ENCODE measurements at places on chromosomes 16 and 17.

DNA sequence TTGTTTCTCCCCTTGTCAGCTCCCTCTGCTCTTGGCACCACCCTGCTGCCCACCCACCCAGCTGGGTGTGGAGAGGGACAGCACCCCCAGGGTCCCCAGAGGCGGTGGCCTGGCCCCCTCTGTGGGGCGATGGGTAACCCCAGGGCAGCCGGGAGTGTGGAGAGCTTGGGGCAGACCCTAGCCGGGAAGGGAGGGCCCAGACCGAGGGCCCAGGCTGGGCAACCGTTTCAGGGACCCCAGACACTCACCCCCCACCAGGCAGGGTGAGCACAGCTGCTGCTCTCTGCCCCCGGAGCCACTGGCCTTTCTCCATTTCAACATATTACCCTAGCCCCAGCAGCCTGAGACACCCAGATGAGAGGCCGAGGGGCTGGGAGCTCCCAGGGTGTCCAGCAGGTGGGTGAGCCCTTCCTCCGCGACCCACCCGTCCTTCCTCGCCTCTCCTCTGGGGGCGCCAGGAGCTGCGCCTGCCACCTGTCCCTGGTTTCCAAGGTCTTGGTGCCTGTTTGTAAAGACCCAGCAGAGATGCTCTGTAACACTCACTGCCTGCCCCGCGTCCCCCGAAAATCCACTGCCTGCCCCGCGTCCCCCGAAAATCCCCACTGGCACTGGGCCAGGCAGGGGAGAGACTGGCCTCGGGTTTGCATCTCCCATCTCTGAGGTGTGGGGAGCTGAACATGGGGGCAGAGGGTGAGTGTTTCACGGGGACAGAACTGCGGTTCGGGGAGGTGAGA lies 45.4 kb downstream of the BAHCC1 start:
- DNase-seq: no peak

- DNase-seq: peak; percentile 46
These were observed 25.9 kb downstream of the AP2B1 start for GRCh38 chr17:35612924-35613521.

- DNase-seq: peak; percentile 64
These were observed 1.2 kb downstream of the OR1F1 start for GRCh38 chr16:3188925-3189825.

- no peak for DNase-seq
These were observed 4.8 kb upstream of the LPO start for GRCh38 chr17:58233543-58233942.

GRCh38 chr17:76111956-76112355 lies 8.4 kb upstream of the EXOC7 start:
- DNase-seq: peak; percentile 68

GRCh38 chr17:80825471-80826345 lies 165.9 kb upstream of the CHMP6 start:
- DNase-seq: no peak

- no peak for DNase-seq
These were observed 1550.3 kb downstream of the CDH8 start for GRCh38 chr16:60485872-60486489.

DNA sequence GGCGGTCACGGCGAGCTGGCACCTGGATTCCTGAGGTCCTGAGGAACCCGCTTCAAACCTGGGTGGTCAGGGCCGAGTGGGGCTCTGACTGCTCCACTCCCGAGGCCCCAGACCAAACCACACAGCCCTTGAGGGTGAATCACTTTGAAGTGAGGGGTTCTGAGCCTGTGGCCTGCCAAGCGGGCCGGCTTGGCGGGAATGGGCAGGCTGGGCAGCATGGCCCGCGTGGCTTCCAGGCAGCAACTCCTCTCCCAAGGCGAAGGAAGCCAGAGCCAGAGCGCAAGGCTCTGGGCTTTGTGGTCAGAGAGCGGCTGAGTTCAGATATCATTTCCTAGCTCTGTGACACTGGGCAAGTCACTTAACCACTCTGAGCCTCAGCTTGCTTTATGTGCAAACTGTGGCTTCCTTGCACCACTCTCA lies 42.7 kb downstream of the CMIP start:
- no peak for DNase-seq

DNA sequence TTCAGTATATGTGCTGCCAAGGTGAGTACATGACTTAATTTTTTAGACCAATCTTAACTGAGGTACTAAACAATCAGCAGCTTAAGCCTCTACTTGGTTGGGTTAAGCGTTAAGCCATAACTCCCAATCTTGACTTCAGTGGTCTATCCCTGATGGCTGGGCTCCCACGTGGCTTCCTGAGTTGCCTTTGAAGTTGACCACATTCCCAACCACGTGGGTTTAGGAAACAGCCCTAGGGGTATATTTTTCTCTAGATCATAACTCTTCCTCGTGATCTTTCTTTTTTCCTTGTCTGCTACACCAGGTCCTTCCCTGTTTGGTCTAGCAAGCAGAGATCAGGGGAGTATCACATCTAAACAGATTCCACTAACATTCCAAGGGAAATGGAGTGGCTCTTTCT lies 20.1 kb upstream of the PIRT start:
- DNase-seq: no peak

DNA sequence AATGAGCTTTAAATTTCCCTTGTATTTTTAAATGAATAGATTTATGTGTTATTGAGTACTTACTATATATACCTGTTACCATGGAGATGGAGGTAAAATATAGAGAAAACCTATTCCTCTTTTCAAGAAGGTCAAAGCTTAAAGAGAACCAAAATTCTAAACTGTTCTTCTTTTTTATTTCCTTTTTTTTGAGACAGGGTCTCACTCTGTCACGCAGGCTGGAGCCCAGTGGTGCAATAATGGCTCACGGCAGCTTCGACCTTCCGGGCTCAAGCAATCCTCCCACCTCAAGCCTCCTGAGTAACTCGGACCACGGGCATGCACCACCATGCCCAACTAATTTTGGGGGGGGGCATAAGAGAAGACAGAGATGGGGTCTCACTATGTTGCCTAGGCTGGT lies 25.0 kb upstream of the TMEM97 start:
- DNase-seq: no peak

GRCh38 chr16:1908184-1908583 lies 10.0 kb downstream of the HS3ST6 start:
- DNase-seq: no peak

GRCh38 chr17:28405632-28406472 lies at the start of gene SLC46A1:
Gene SLC46A1, minus strand, starts transcription at chr17:28406212. Its CDS starts 98 bp downstream, at chr17:28406114.
- no peak for DNase-seq

GRCh38 chr16:55042556-55043432 lies 112.1 kb downstream of the IRX5 start:
- DNase-seq: no peak

DNA sequence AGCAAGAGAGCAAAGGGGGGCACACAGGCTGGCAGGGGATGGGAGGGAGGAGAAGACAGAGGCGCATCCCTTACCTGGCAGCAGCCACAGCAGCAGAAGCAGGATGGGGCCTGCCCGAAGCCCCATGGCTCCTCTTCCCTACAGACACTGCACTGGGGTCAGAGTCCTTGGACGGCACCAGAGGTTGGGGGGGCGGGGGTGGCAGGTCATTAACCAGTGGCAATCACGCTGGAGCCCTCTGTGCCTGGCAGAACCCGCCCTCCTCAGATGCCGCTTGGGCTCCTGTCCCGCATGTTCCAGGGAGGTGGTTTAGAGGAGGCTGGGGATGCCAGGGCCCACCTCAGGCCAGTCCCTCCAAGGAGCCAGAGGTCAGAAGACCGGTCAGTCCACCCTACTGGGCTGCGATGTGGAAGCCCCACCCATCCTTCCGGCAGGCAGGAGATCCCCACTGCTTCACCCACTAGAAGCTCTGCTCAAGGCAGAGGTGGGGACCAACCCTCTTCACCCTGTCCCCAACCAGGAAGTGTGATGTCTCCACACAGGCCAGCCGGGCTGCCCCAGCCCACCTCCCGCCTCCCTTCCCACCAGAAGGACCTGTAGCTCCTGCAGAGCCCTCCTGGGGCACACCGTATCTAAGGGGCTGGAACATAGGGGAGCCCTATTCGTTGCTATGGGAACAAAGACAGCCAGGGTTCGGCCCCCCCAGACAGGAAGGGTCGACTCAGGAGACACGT lies 11.7 kb downstream of the ZG16B start:
- no peak for DNase-seq

DNA sequence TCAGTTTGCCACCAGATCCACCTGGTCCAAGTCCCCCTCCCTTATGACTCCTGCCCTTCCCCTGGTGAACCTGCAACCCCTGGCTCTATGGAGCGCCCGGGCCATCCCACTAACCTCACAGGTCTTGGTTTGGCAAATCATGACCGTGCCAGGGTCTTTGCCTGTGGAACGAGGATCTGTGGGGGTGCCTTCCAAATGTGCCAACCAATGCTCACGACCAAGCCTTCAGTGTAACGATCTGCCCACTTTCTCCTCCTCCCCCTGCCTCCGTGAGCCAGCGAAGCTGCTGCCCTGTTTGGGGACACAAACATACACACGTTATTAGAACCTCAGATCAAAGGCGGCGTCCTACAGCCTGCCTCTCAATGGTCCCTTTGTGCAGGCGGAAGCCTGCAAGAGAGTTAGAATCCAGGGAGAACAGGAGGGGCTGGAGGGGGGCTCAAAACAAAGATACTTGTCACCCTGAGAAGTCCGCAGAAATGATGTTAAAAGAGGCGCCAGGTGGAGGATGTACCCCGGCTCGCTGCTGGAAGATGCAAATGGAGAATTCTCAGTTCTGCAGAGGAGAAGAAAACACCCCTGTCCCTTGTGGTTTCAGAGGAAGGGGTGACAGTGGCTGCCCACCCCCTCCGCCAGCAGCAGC lies 9.0 kb upstream of the NKD1 start:
- DNase-seq: no peak

GRCh38 chr17:63652106-63652505 lies 29.9 kb downstream of the MAP3K3 start:
- no peak for DNase-seq

DNA sequence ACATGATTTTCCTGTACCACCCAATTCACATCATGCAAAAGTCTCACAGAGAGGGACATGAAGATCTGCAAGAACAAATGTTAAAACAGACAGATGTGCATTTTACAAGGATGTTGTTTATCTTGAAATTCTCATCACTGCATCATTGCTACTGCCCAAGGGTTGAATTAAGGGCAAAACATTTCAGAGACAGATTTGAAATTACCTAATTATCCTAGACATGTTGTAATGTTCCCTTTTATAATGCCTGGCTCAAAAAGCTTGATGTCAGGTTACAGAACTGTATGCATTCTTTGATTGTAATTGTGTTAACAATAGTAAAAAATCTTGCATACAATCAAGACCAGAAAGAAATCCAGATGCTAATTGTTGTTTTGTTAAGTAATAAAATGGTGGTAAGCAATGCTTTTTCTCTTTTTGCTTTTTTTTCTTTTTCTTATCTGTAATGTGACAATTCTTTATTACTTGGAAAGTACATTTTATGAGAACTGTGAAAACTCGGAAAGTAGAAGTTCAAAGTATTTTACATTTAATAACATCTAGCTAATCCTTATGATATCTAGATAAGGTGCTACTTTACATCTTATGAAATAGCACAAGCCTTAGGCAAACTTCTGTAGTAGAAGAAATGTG lies 3.6 kb upstream of the DUSP14 start:
- DNase-seq: no peak

GRCh38 chr17:37708616-37709212 lies 36.1 kb downstream of the HNF1B start:
- DNase-seq: no peak

DNA sequence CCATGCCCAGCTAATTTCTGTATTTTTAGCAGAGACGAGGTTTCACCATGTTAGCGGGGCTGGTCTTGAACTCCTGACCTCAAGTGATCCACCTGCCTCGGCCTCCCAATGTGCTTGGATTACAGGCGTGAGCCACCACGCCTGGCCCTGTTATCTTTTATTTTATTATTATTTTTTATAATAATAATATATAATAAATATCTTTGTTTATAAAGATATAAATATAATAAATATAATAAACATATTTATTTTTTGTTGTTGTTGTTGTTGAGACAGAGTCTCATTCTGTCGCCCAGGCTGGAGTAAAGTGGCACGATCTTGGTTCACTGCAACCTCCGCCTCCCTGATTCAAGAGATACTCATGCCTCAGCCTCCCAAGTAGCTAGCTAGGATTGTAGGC lies 7.0 kb upstream of the RNF157 start:
- DNase-seq: no peak

DNA sequence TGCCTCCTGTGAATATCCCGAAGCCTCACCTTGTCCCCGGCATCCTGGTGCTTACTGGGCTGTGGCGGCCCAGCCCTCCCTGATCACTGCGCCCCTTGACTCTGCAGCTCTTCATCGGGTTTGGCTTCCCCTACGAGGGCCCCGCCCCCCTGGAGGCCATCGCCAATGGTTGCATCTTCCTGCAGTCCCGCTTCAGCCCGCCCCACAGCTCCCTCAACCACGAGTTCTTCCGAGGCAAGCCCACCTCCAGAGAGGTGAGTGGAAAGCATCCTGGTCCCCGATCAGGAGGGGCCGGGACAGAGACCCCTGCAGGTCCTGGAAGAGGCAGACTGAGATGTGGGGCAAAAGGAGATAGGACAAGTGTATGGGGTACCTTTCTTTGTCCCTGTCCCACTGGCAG lies 72.1 kb downstream of the MGAT5B start:
- no peak for DNase-seq

GRCh38 chr17:67970783-67971182 lies 25.5 kb downstream of the C17orf58 start:
- no peak for DNase-seq

GRCh38 chr17:17206913-17207335 lies 791 bp upstream of the PLD6 start:
- no peak for DNase-seq

DNA sequence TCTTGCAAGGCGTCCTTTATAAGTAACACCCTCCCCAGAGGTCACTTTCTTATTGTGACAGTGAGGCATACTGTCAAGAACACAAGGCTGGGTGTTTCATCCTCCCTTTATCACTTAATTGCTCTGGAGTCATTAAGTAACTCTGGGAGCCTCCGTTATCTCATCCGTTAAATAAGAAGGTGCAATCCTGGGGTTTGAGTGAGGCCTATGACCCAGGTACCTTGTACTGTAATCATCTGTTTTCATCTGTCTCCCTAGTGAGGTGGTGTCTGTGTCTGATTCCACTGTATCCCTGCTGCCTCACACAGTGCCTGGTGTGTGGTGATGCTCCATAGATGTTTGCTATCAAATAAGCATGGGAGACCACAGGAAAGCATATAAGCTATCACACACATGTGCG lies 17.7 kb downstream of the TNS4 start:
- DNase-seq: no peak

DNA sequence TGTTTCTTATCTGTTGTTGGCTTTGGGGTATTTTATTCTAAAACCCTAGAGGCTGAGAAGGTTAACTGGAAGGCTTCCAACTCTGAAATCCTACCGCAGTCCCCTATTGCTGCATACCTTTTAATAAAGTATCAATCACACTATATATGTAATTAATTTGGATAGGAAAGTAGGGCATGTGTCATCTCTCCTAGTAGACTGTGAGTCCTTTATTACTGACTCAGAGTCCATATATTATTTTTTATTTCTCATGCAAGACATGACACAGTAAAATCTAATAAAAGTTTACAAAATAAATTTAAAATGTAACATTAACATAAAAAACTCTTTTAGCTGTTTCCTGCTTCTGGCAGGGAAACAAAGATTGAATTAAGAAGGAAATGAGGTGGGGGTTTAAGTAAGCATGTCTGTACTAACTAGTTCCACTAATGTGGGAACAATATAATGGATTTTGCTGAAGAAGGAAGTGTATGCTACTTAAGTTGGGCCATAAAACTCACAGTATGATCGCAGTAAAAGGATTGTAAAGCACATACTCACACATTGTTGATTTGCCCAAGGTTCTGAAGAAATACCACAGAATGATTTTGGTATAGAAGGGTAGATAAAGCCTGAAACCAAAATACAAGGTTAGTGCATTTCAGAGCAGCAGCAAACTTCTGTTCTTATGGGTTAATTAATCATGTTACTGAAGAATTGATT lies 97.6 kb upstream of the HLF start:
- peak; percentile 10 for DNase-seq

- DNase-seq: no peak
These were observed 221.8 kb upstream of the CDH5 start for GRCh38 chr16:66144641-66145040.
